ENCODE measurements at places on chromosomes 7 and 10.

- no peak for DNase-seq
These were observed 114.1 kb upstream of the CELF2 start for GRCh38 chr10:10903620-10904019.

DNA sequence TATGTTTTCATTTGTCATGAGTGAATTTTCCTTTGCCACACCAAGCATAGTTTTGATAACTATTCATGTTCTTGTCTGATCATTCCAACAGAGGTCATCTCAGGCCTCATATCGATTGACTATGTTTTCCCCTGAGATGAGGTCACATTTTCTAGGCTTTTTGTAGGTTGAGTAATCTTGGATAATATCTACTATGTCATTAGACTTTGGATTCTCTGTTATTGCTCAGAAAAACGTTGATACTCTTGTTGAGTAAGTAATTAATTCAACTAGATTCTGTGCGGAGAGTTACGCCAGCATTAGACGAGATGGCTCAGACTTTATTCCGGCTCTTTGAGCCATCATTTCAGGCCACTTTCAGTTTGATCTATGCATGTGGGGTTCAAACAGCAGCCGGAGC lies 57.7 kb downstream of the KLF6 start:
- DNase-seq = no peak

DNA sequence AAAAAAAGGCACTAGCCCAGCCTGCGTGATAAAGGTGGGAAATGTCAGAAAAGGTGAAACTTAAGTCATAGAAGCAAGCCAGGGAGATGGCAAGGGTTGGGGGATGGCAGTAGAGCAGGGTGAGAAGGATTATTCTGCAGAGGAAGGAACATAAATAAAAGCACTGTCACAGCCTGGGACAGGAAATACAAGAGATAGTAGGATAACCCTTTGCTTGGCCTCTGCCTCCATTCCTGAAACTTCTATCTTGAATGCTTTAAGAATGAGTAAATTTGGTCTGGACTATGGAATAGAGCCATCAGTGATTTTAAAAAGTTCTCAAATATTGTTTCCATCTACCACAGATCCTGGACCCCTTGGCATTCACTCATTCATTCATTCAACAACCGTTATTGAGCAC lies 50.0 kb downstream of the ABCC2 start:
- DNase-seq = no peak

- no peak for DNase-seq
These were observed 15.1 kb upstream of the CRYGN start for GRCh38 chr7:151454932-151455530.

GRCh38 chr10:44325596-44326307 lies 59.1 kb downstream of the CXCL12 start:
- no peak for DNase-seq

- no peak for DNase-seq
These were observed 88.4 kb downstream of the DNAJB6 start for GRCh38 chr7:157425137-157425731.

GRCh38 chr10:73585327-73585726 lies 5.8 kb downstream of the USP54 start:
- no peak for DNase-seq

- no peak for DNase-seq
These were observed 30.3 kb upstream of the LSM8 start for GRCh38 chr7:118153551-118154177.

- no peak for DNase-seq
These were observed 272.8 kb upstream of the IMMP2L start for GRCh38 chr7:111835066-111835465.

- peak; percentile 25 for DNase-seq
These were observed at the start of gene KIAA1217 for GRCh38 chr10:24208661-24209431. KIAA1217 (plus strand) TSS chr10:24209138; CDS start chr10:24209194, 56 bp downstream.

GRCh38 chr7:95394370-95394769 lies 1.8 kb downstream of the PON3 start:
- DNase-seq = no peak

- no peak for DNase-seq
These were observed 21.9 kb upstream of the FOXP2 start for GRCh38 chr7:114392686-114393085.

DNA sequence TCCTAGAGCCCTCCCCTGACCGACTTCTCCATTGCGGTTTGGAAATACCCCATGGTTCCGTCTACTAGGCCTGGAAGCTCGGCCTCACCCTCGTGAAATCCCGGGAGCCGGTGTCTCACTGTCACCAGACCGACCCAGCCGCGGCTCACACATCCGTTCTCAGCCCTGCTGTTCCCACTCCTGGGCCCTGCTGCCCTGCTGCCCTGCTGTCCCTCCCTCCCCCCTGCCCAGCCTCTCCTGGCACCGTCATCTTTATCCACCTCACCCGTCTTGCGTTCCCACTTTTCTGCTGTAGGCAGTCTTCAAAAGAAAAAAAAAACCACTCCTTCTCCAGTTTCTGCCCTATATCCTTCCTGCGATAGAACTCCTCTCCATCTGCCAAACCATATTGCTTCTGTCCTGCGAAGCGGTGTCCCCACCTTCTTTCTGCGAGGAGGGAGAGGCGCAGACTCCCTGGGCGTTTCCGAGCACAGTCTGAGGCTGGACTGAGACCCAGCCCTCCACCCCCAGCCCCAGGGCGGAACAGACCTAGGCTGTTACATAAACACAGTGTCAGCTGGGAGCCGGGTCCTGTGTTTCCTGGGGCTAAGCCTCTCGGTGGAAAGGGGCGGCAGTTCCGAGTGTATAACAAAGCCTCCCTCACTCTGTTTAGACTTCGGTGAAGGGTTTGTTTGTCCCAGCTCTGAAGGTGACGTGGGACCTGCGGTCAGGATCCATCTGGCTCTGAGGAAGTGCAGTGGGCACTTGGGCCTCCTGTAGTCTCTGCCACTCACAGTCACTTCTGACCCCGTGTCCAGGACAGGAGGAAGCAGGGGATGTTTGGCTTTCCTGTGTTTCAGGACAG lies 2.8 kb downstream of the AGAP3 start:
- DNase-seq = peak; percentile 34

- no peak for DNase-seq
These were observed 2.7 kb downstream of the EPHA1 start for GRCh38 chr7:143406002-143406357.

DNA sequence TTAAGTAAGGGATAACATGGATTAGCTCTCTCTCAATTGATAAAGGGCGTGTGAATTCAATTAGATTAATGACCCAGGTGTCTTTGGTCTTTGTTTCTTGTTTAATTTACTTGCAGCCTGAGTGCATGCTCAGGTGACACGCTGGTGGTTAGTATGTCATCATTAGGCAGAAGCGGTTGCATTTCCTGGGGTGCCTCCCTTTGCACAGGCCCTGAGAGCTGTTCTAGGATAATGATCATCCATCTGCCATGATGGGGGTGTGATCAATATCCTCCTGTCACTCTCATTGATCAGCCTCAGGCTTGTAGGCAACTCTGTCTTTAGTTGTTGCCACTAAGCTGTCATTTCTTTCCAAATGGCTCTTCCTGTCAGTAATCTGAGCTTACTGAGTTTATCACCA lies 99.6 kb upstream of the NPS start:
- DNase-seq = no peak

GRCh38 chr7:893686-894085 lies 17.3 kb downstream of the GET4 start:
- DNase-seq = no peak

GRCh38 chr10:19119191-19119590 lies 70.6 kb downstream of the MALRD1 start:
- DNase-seq = no peak

GRCh38 chr7:146455091-146455655 lies 338.6 kb downstream of the CNTNAP2 start:
- no peak for DNase-seq

- no peak for DNase-seq
These were observed 181.3 kb downstream of the RTKN2 start for GRCh38 chr10:62087329-62087728.

- no peak for DNase-seq
These were observed 42.3 kb upstream of the GNA12 start for GRCh38 chr7:2886391-2886790.
